ENCODE measurements at places on chromosomes 12 and 14.
A peak's percentile ranks its signal among the peaks of the same experiment; 100 is the strongest.

GRCh38 chr12:55741931-55742680, 816 bp upstream of the GDF11 start:
- DNase-seq, result no peak

GRCh38 chr14:103097994-103098957, 3.8 kb downstream of the EXOC3L4 start:
- DNase-seq, result no peak

DNA sequence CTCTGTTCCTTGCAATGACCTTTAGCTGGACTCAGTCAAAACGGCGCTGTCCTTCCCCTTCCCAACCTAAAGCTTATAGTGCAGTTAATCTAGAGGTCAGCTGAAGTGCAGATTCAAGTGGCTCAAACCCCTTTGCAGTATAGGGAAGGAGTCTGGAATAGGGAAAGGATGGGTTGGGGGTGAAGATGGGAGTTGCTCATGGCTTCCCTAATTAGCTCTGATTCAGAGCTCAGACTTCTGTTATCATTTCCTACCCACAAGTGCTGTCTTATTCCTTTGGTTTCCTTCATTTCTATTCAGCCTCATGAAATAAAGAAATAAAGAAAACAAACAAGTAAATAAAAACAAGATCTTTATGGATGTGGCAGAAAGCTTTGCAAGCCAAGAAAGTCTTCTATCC, 264.0 kb upstream of the HMGA2 start:
- no peak for DNase-seq

DNA sequence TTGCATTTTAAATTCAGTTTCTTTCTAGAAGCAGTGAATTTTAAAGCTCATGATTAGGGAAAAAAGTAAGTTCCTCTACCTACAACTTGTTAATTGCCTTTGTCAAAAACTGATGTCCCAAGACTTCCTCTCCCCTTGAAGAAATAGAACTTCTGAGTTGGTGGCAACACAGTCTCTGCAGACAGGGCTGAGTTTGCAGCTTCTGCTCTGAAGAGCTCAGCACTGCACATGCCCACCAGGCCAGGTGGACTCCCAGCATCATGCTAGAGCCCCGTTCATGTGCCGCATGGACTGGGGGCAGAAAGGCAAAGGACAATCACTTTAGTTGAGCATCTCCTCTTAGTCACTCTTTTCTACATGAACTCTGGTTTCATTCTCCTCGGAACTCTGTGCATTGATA, 620.1 kb downstream of the VRK1 start:
- no peak for DNase-seq

DNA sequence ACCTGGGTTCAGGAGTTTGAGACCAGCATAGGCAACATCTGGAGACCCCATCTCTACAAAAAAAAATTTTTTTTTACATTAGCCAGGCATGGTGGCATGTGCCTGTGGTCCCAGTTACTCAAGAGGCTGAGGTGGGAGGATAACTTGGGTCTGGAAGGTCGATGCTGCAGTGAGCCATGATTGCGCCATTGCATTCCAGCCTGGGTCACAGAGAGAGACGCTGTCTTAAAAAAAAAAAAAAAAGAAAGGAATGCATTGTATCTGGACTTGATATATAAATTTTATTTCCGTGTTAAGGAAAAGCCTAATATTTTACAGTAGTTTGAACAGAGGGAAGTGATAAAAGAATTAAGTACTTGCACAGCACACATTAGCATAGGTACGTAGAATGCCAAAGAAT, 97.2 kb downstream of the ZC3H14 start:
- no peak for DNase-seq

- no peak for DNase-seq
Measured at GRCh38 chr14:92425101-92425500, 88.5 kb upstream of the RIN3 start.

GRCh38 chr14:105409364-105409763, 10.3 kb upstream of the MTA1 start:
- DNase-seq, result no peak

GRCh38 chr14:52926953-52927352, 23.9 kb downstream of the FERMT2 start:
- DNase-seq, result no peak

DNA sequence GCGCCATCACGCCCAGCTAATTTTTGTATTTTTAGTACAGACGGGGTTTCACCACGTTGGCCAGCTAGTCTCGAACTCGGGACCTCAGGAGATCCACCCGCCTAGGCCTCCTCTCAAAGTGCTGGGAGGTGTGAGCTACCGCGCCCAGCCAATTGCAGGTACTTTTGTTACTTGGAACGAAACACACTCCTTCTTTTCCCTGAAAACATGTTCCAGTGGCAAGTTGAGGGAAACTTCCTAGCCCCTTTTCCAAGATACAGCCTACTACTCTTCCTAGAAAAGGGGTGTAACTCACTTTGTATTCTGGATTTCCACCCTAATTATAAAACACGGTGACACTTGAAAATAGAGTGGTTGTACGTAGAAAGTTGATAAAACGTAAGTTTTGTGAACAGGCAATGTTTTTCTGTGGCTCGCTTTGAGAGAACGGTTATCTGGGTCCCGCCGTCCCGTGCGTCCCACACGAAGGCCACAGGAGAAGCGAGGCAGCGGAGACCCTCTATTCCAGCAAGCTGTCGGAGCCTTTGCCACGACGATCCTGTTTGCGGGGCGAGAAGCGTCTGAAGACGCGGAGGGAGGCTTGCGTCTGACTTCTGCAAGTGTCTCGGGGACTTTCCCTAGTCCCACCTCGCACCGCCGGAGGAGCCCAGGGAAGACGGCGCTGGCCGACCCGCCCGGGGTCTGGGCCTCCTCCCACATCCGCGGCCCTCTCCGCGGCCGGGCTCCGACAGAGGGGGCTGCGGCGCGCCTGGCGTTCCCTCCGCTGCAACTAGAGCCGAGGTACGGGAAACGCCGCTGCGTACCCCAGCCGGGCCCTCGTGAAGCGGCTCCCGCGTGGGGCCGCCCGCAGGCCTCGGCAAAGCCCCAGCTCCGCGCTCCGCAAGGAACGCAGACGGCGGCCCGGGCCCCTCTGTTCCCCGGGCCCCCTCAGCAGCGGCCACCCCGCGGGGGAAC, 745 bp downstream of the CDCA4 start:
- peak; percentile 66 for DNase-seq

GRCh38 chr12:65845751-65846537, 21.7 kb downstream of the HMGA2 start:
- no peak for DNase-seq

- DNase-seq, result no peak
Measured at GRCh38 chr12:1213205-1213604, 222.2 kb downstream of the ERC1 start.

DNA sequence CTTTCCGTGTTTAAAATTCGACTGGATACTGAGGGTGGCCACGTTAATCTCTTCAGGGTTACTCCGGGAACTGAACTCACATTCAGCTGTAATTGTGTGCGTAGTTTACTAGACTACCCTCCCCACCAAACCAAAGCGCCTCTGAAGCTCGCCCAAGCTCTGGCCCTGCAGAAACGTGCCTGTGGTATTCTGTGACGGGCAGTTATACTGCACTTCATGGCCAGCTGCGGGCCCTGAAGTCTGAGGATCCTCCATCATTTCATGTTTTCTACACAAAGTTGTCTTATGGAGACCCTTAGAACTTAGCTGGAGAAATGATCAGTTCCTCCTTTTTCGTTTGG, 688 bp downstream of the ZNF26 start:
- DNase-seq, result no peak

GRCh38 chr12:119178544-119179334, at the start of gene HSPB8:
Gene HSPB8, plus strand, starts transcription at chr12:119178931. Its CDS starts 382 bp downstream, at chr12:119179313.
- no peak for DNase-seq

GRCh38 chr14:103638594-103638993, 9.6 kb downstream of the KLC1 start:
- no peak for DNase-seq

- DNase-seq, result no peak
Measured at GRCh38 chr12:97912943-97913342, 450.3 kb downstream of the RMST start.

GRCh38 chr14:99604766-99605298, 825 bp upstream of the CCDC85C start:
- DNase-seq, result no peak

- no peak for DNase-seq
Measured at GRCh38 chr12:96677363-96677762, 188.0 kb downstream of the CFAP54 start.

- no peak for DNase-seq
Measured at GRCh38 chr14:103734081-103734888, 18.7 kb downstream of the ZFYVE21 start.

DNA sequence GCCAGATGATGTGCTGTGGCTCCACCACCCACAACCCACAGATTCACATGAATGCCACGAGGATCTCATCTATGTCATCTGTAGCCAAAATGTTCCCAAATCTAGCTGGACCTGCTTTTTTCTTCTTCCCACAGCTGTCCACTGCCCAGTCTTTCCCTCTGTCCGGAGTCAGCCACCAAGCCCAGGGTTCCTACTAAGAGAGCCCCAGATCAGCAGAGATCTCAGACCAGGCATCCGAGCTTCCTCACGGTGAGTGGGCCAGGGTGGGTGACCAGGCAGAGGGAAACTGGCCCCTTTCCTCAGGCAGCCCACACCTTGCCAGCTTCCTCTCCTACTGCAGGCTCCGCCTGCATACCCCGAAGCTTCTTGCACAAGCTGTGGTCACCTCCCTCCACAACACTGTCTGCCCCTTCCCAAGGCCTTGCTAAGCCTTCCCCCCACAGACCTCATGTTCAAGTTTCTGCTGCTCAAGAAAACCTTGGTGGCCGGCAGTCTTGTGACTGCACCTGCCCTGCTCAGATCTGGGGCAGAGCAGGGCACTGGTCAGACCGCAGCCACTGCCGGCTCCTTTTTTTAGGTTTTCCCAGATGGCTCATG, 81.4 kb downstream of the ACTN1 start:
- DNase-seq, result no peak

DNA sequence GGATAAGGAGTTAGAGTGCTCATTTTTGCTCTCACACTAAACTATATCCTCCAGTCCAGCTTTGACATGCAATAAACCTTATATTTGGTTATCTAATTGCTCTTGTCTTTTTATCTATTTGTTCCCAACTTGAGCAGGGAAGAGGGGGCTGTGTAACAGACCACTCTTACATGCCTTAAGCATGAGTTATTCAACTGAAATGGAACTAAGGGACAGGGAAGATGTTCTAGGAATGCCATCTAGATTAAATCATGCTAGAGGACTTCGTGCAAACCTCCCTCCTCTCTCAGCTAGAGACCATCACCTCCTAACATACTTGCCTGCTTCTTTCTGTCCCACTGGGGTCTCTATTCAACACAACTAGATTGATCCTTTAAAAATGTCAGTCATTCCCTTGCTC, 20.6 kb downstream of the SPX start:
- no peak for DNase-seq

- DNase-seq, result no peak
Measured at GRCh38 chr14:26204366-26204727, 393.5 kb downstream of the NOVA1 start.

GRCh38 chr12:5384015-5384414, 47.9 kb upstream of the NTF3 start:
- no peak for DNase-seq

DNA sequence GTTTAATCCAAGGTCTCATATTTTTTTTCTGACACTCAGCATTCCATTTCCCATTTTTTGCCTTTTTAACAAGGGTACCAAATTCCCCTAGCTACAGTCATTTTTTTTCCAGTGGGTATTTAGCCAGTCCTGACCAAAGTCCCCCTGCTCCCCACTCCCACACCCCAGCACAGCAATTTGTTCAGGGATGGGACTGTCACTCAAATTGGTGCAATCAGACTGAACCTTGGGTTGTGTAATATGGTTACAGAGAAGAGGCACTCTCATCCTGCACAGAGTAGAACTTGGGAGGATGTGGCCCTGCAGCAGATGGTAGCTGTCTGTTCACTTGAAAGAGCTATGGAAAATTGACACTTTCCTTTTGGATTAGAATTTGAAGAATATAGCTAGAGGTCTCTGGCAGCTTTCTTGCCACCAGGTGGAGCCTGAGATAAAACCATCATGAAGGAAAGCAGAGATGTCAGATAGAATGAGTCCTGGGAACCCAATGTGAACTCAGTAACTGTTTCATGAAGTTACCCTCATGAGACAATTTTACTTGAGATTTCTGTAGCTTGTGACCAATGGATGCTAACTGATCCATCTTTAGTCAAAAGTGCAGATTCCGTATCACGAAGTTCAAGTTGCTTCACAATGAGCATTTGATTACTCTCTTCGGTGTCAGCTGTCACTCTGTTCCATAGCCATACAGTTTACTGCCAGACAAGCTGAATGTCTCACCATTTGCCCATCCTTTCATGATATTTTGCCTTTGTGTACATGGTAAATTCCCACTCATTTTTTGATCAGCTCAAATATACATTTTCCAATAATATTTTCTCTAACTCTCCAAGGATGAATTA, 394.0 kb upstream of the SYT1 start:
- DNase-seq, result peak; percentile 88

DNA sequence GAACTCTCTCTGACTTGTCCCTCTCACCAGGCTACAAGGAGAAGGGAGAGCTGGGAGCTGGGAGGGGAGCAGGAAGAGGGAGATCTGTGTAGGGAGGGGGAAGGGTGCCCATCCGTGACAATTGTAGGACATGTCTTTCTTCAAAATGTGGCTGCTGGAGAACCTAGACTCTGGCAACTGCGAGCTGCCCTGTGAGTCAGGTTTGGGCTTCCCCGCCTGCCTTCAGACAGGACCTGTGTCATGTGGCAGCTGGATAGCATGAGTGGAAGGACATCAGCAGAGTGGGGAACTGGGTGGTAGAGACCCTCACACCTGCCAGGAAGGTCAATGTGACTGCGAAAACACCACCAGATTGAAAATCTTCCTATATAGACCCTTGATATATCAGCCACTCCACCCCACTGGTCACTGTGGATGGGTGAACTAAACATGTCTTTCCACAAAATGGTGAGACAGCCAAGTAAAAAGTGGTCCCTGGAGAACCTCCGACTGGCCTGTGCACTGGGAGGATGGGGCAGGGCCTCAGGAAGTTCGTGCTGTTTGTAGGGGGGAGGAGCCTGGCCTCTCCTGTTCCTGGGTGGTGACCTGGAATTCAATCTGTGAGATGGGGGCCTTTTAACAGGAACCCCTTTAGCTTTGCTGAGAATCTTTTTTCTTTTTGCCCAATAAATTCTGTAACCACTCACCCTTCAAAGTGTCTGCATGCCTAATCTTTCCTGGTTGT, 62.2 kb upstream of the CAPRIN2 start:
- DNase-seq, result no peak

DNA sequence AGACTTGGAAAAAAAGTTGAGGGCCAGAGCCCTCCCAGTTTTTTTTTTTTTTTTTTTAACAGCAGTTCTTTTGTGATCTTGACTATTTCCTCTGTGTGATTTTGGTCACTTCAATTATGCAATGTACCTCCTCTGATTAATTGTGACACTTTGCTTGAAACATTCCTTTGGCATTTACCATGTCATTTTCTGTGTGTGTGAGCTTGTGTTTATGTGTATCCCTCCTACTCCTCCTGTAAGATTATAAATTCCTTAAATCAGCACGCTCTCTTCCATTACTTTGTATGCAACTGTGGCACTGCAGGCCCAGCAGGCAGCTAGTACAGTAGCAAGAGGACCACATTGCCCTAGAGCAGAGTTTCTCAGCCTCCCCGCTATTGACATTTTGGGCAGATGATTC, 33.2 kb upstream of the GALNT16 start:
- DNase-seq, result no peak

GRCh38 chr12:102439426-102440405, 40.6 kb downstream of the IGF1 start:
- DNase-seq, result no peak

All from NCI-H524 (cell line).